Vagina (tissue), 2 donors: ENCODE measurements at places on chromosomes 1 and 21. TPM values are rescaled to one million over a fixed set of nuclear protein-coding genes. Genes with fewer than 3 reads are reported as not detected.

- DNase-seq = no peak
- H3K27me3 ChIP-seq = no peaks in the 10 kb centered on the region
- no peak overlapping the region for H3K27ac ChIP-seq
- H3K4me1 ChIP-seq = no peaks in the 10 kb centered on the region
Observed at GRCh38 chr1:53478502-53478818, 19.3 kb downstream of the DMRTB1 start.

DNA sequence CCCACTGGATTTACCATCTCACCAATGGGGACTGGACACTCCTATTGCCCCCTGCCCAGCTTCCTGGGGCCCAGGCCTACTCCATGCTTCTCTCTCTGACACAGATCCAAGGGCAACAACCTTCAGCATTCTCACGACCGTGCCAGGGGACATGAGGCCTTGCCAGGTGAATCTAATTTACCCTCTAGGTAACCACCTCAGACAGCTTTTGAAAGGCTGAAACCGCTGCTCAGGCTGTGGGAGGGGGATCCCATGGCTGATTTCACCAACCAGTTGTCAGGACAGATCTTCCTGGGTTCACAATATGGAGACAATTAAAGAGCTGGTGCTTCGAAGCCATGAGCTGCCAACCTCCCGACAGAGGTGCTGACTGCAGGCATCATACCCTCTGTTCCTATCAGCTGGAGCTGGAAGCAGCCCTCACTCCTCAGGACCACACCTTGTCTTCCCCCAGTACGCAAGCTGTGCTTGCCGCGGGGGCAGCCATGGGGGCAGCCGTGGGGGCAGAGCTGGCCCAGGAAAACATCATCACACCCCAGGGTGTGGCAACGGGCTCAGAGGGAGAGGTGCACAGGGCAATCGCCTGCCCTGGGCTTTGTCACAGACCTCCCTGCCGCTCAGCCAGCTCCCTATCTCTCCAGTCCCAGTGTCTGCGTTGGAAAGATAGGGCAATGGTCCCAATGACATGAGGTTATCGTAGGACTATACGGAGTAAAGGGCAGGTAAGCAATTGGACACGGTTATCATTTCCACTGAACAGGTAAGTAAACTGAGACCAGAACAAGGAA, 120.2 kb downstream of the DMRTB1 start:
- H3K27ac ChIP-seq = no peak overlapping the region
- peaks cover 8% of the 10 kb centered on the region for H3K4me1 ChIP-seq
- no peaks in the 10 kb centered on the region for H3K27me3 ChIP-seq
- no peak for DNase-seq
- H3K36me3 ChIP-seq = no peaks in the 10 kb centered on the region
- no peak overlapping the region for H3K4me3 ChIP-seq

Gene SYPL2
- total RNA-seq = 1.5 TPM

Gene ATP1A4
- not detected for total RNA-seq

DNA sequence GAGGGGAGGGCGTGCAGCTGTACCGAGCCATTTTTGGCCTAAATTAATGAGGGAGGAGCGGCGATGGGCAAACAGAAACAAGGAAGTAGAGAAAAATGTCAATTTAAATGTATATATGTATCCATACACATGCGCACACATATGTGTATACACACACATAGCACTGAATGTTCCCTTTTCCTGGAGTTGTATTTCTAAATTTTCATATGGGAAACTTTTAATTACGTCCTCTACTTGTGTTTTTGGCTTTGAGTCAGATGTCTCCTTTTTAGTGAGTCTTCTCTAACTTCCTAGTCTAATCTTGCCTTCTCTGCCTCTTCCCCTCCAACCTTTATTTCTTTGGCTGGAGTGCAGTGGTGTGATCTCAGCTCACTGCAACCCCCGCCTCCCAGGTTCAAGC, 15.4 kb upstream of the CYYR1 start:
- H3K27me3 ChIP-seq = no peaks in the 10 kb centered on the region
- peak overlapping the region; percentile 49 for H3K27ac ChIP-seq
- H3K4me3 ChIP-seq = peak overlapping the region; percentile 0
- H3K4me1 ChIP-seq = no peaks in the 10 kb centered on the region
- no peak for DNase-seq

- H3K27ac ChIP-seq = no peak overlapping the region
- no peaks in the 10 kb centered on the region for H3K4me1 ChIP-seq
- no peak overlapping the region for H3K4me3 ChIP-seq
- no peak for DNase-seq
- no peaks in the 10 kb centered on the region for H3K36me3 ChIP-seq
Observed at GRCh38 chr1:37719572-37720195, 27.4 kb downstream of the CDCA8 start.
